ENCODE measurements at places on chromosomes 3 and 15.

DNA sequence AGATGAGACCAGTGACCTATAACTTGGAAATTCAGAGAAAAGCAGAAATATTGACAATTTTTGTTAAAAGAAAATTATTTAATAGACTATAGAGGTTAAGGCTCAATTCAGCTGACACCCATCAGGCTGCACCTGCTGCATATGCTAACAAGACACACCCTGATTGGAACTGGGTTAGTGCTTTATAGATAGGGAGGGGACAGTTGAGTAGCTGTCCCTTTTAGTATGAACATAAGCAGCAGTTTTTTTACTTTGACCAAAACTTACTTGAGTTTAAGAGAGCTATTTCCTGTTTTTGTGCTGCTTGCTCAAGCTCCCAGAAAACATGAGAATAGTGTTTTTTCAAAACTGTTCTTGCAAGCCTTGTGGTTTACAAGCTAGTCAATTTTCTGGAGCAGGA lies 292.6 kb downstream of the LRRC3B start:
- no peak for DNase-seq

- DNase-seq: no peak
Observed at GRCh38 chr15:36784098-36784670, 204.8 kb downstream of the CDIN1 start.

DNA sequence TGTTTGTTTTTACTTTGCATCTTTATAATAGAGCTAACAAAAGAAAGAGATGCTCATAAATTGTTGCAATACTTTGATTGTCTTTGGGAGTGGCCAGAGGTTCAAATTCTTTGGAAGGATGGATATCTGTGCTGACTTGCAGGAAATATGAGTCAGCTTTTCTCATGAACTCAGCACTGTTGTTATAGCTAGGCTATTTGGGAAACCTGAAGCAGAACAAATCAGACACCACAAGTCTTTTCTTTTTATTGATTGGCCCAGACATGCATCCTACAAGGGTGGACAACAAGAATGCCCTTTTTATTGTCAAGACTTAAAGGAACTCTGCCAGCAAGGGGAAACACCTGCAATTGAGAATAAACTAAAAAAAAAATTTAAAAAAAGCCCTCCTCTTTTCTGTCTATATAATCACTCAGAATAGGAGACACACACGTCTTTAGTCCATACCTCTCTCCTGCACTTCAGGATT lies 4.6 kb upstream of the DENND4A start:
- no peak for DNase-seq

DNA sequence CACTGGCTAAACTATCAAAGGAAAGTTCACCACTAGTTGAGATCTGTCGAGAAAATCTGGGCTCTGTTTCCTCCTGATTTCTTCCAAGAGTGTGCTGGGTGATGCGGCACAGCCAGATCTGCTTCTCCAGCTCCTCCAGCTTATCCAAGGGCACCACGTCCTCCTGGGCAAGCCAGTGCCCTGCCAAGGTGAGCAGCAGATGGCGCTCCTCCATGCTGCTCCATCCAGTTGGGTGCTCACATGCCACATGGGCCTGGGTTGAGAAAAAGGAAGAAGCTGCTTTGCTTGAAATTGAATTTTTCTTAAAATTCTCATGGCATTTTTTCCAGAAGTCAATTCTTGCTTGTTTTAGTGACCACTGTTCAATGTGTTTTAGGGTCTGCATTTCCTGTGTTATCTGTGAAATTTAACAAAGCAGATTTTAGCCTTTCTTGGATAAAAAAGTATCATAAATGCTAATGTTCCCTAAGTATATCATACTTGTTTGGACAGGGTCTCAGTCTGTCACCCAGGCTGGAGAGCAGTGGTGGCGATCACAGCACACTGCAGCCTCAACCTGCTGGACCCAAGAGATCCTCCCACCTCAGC lies 47.3 kb downstream of the EIF3J start:
- peak; percentile 13 for DNase-seq

DNA sequence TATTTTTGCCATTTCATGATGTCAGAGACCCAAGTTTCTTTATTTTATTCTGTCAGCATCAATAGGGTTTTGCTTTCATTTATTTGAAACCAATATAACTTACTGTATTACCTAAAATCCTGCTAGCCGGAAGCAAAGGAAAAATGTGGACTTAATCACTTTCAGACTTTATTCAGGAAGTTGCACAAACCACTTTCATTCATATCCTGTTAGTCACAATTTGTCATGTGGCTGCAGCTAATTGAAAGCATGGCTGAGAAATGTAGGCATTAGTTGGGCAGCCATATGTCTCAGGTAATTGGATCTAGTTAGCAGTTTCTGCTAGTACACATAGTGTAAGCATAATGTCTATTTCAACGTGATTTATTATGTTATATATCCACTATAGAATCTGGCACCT lies 462.3 kb upstream of the SGO1 start:
- DNase-seq: peak; percentile 39

- DNase-seq: no peak
Observed at GRCh38 chr3:194487289-194488054, 670 bp upstream of the ATP13A3 start.

DNA sequence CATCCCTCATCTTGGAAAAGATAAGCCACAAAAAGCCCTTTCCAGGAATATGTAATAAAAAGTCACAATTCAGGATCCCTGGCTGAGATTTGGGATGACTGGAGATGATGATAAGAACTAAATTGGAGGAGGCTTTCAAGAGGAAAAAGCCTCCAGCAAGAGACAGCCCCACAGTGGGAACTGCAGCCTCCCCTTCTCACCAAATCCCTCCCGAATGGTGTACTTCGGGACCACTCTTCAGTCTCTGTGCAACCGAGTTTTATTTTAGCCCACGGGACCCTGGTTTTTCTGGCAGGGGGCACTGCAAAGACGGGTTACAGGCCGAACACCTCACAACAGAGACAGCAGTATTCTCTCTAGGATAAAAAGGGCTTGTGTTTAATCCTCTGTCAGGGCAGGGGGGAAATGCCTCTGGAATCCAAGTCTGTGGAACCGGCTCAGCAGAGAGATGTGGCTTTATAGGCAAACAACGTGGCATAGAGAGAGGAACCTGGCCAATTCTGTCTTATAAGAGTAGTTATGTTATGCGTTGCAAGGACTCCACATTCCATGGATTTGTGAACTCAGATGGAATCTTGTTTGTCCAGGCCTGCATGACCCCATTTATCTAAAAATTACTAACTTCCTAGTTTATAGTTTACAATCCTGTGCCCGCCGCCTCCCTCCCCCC lies 1.2 kb upstream of the LMCD1 start:
- no peak for DNase-seq

GRCh38 chr3:62718515-62719320 lies 156.5 kb downstream of the CADPS start:
- no peak for DNase-seq

GRCh38 chr15:57773051-57773450 lies 66.5 kb downstream of the POLR2M start:
- no peak for DNase-seq

DNA sequence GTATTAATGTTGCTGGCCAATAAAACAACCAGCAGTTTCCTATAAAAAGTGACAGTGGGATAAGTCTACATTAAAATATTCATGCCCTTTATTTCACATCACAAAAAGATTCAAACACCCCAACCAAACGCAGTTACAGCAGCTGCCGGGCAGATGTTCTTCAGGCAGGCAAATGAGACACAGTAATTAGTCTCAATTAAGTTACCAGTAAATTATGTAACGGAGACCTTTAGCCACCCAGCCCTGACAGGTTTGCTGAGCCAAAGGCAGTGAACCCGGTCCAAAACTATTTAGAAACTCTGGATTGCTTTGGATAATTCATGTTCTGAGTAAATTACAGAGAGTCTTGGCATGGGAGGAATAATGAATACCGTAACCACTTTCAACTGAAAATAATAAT lies 289.2 kb upstream of the LYSMD4 start:
- no peak for DNase-seq

- no peak for DNase-seq
Observed at GRCh38 chr15:42800731-42801474, 64.0 kb upstream of the CDAN1 start.

- no peak for DNase-seq
Observed at GRCh38 chr3:196111939-196112386, 30.1 kb upstream of the TFRC start.

- no peak for DNase-seq
Observed at GRCh38 chr15:39942101-39942752, 8.3 kb downstream of the EIF2AK4 start.

GRCh38 chr15:62896380-62896866 lies 146.1 kb upstream of the TPM1 start:
- no peak for DNase-seq

- DNase-seq: no peak
Observed at GRCh38 chr15:59539799-59540198, 71.8 kb upstream of the GCNT3 start.

DNA sequence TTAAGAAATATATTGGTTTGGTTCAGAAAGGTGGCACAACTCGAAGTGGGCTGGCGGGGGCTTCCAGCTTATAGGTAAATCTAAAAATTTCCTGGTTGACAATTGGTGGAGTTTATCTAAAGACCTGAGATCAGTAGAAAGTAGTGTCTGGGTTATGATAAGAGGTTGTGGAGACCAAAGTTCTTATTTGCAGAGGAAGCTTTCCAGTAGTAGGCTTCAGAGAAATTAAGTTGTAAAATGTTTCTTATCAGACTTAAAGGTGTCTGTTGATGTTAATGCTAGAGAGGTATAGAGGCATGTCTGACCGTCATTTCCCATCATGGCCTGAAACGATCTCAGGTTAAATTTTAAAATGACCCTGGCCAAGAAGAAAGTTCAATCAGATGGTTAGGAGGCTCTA lies 565.2 kb upstream of the DPPA4 start:
- no peak for DNase-seq

DNA sequence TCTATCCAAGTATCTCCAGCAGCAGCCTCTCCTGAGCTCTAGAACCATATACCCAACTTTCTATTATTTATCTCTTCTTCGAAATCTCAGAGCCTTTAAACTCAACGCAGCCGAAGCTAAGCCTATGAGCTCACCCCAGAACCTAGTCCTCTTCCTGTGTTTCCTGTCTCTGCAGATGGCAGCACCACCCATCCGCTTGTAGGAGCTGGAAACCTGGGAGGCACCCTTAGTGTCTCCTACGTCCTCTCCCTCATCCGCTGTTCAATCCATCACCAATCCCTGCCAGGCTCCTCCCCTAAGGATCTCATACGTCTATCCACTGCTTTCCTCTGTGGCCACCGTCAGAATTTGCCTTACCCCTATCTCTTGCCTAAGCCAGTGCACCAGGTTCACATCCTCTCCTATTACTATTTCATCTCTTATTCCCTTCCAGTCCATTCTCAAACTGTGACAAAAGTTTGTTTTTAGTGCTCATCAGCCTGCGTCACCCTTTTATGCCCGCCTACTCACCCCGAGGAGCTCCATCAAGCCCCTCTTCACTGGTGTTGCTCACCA lies 9.6 kb downstream of the VGLL4 start:
- DNase-seq: no peak

- DNase-seq: no peak
Observed at GRCh38 chr3:104805042-104805441, 561.7 kb upstream of the ALCAM start.

- DNase-seq: no peak
Observed at GRCh38 chr3:58047826-58048225, 39.6 kb downstream of the FLNB start.

GRCh38 chr3:113441051-113441770 lies at the start of gene CFAP44:
Gene CFAP44 (minus strand): TSS chr3:113441493. CDS start chr3:113433664, 7,829 bp downstream.
- no peak for DNase-seq

- no peak for DNase-seq
Observed at GRCh38 chr3:171458071-171458863, 1.9 kb downstream of the TNIK start.

DNA sequence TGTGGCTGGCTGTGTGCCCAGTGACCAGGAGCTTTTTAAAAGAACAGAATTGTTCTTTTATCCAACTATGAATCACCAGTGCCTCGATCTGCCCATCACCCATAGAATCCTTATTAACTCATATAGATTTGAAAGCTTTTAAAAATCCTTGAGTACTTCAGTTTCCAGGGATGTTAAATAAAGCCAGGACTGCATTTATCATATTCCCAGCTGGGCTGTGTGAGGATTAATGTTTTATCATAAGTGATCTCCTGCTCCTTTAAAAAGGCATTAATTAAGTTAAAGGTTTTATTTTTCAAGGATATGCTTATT lies 234.0 kb downstream of the MYRIP start:
- no peak for DNase-seq

- no peak for DNase-seq
Observed at GRCh38 chr3:14602006-14602803, 49.4 kb upstream of the CCDC174 start.

DNA sequence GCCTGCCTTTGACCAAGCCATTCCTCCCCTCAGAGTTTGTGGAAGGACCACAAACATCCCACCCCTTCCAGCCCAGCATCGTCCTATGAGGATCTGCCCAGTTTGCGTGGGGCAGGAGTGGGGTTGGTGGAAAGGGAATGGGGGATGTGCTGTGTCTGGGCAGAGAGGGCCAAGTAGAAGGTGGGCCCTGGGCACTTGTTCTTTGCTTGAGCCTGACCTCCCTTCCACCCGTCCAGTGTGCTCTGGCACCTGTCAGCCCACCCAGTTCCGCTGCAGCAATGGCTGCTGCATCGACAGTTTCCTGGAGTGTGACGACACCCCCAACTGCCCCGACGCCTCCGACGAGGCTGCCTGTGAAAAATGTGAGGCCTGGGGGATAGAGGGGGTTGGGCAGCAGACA lies 10.3 kb downstream of the SPINT1 start:
- no peak for DNase-seq

DNA sequence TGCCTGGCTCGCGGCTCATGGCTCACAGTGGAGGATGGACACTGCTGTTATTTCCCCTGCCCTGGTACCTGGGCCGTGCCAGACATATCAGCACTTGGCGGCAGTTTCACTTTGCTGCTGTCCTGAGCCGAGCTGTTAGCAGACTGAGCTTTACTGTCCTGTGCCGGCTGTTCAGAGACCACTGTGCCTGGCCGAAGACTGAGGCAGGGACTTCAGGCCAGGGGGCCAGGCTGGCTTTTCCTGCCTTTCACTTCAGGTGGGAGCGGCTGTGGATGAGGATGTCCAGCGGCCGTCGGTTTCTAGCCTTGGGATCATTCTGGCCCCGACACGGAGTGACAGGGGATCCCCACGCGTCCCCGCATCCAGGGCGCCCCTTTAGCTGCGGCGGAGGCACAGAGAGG lies 1.1 kb downstream of the ATP10A start:
- no peak for DNase-seq

- DNase-seq: no peak
Observed at GRCh38 chr3:17629400-17629799, 113.0 kb downstream of the TBC1D5 start.

- DNase-seq: no peak
Observed at GRCh38 chr3:168157099-168157700, 61.5 kb upstream of the GOLIM4 start.

GRCh38 chr3:168060317-168060716 lies 35.4 kb downstream of the GOLIM4 start:
- DNase-seq: no peak

DNA sequence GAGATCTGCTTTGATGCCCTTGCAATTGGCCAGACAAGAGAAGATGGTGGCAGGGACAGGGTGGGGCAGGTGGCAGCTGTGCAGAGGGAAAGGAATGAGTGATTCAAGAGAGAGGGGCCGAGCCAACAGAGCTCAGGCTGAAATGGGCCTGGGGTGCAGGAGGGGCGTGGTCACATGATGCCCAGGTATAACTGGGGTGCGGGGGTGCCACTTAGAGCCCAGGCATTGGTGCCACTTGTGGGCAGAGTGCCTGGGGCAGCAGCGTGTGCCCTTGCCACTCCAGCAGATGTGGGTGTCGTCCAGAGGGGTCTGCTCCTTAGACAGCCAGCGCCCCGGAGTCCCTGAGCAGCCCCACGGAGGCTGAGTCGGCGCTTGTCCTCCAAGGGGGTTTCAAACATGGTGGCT lies 88.7 kb downstream of the PLXNA1 start:
- no peak for DNase-seq
